ENCODE measurements at places on chromosomes 16 and 17.

DNA sequence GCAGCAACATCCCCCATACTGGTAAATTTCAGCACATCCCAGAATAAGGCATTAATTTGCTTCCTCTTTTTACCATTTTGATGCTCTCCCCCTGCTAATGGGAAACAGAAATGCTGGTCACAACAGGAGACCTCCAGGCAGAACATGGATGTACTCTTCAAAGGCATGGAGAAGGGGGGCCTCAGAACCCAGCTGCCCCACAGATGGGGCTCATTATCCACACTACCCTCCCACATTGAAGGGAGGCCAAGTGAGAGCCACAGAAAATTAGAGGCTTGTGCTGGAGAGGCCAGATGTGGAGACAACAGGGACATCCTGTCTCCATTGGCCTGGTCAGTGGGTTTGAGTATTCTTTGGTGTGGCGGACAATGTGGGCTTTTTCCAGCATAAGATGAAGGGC is 150.1 kb upstream of the CDH11 start:
- DNase-seq = no peak

- no peak for DNase-seq
Measured at GRCh38 chr16:15954814-15955151, 5.4 kb downstream of the ABCC1 start.

GRCh38 chr16:8048433-8048832 is 541.9 kb downstream of the TMEM114 start:
- no peak for DNase-seq

- no peak for DNase-seq
Measured at GRCh38 chr17:10652984-10653659, 4.0 kb downstream of the MYH3 start.

Data from forelimb muscle (tissue), 1 donor.